ENCODE measurements at places on chromosomes 12 and 14.
A peak's percentile ranks its signal among the peaks of the same experiment; 100 is the strongest.

DNA sequence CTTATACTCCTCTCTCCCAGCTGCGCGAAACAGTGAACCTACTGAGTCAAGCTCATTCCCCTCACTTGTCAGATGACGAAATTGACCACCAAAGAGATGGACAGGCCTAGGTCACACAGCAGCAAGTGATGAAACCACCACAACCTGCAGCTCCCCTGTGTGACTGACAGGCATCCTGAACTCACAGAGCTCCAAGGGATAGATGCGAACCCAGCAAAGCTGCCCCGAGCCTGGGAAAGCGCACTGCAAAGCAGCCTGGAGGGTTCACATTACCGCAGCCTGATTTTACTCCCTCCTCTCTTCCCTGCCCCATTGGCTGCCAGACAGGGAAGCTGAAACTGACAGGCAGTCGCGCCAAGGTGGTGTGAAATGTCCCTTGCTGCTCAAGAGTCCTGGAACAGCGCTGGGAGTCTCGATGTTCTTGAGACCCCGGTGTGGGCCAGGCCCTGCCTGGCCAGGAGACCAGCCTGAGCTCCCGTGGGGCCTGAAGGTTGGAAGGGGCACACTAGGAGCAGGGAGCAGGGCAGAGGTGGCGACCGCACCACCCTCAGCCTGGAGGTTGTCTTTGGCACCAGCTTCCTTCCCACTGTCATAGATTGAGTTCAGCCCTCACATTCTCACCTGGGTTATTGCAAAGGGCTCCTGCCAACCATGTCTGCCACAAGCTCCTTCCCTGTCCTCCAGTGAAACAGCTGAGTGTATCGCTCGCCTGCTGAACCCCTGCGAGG, 36.3 kb downstream of the SNRNP35 start:
- DNase-seq: no peak

DNA sequence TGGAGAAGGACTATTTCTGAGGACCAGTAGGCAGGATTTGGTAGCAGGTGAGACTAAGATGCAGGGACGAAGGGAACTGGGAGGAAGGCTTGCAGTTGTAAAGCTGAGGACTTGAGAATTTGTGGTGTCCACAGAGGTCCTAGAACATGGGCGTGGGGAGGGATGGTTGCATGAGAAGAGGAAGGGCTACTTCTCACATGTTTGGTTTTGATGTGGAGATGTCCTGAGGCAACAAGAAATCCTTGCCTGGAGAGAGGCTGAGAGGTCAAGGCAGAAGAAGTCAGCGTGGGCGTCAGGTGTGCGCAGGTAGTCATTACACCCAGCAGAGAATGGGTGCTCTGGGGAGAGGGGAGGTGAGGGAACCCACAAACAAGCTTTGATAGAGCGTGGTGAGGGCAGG, 5.7 kb upstream of the RABGGTA start:
- DNase-seq: no peak

- peak; percentile 45 for DNase-seq
These were observed 545 bp downstream of the YARS2 start for GRCh38 chr12:32755051-32755653.

DNA sequence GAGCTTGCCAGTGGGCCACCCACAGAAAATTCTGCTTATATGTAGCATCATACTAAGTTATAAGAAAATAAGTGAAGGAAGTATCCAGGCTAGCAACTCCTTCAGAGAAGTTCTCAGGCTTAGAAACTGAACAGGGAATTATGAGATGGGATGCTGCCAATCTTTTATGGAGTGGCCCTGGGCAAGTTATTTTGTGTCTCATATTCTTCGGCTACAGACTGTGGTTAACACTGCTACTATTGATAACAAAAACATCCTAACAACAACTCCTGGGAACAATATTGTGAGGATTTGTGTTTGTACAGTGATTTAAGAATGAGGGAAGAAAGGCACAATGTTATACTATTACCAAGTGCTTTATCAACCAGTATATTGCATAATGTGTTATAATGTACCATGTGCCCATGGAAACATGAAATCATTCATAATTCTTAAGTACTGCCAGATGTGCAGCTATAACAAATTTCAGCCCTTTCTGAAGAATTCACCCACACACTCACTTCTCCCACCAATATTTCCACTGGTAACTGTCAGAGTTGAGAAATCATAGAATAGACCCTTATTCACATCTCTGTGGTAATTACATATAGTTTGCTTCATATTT, 113.3 kb upstream of the SOX5 start:
- no peak for DNase-seq

Data from NCI-H1436 (cell line).